ENCODE measurements at places on chromosomes 2 and 18.

- no peaks in the 10 kb centered on the region for H3K36me3 ChIP-seq
- H3K4me1 ChIP-seq: no peaks in the 10 kb centered on the region
- no peak overlapping the region for H3K4me3 ChIP-seq
- H3K27ac ChIP-seq: no peak overlapping the region
- no peak for DNase-seq
Observed at GRCh38 chr2:140876015-140876414, 1254.8 kb downstream of the LRP1B start.

GRCh38 chr2:195404651-195405050, 252.4 kb upstream of the SLC39A10 start:
- DNase-seq: no peak
- H3K27me3 ChIP-seq: no peaks in the 10 kb centered on the region
- H3K4me1 ChIP-seq: no peaks in the 10 kb centered on the region
- no peak overlapping the region for H3K27ac ChIP-seq

DNA sequence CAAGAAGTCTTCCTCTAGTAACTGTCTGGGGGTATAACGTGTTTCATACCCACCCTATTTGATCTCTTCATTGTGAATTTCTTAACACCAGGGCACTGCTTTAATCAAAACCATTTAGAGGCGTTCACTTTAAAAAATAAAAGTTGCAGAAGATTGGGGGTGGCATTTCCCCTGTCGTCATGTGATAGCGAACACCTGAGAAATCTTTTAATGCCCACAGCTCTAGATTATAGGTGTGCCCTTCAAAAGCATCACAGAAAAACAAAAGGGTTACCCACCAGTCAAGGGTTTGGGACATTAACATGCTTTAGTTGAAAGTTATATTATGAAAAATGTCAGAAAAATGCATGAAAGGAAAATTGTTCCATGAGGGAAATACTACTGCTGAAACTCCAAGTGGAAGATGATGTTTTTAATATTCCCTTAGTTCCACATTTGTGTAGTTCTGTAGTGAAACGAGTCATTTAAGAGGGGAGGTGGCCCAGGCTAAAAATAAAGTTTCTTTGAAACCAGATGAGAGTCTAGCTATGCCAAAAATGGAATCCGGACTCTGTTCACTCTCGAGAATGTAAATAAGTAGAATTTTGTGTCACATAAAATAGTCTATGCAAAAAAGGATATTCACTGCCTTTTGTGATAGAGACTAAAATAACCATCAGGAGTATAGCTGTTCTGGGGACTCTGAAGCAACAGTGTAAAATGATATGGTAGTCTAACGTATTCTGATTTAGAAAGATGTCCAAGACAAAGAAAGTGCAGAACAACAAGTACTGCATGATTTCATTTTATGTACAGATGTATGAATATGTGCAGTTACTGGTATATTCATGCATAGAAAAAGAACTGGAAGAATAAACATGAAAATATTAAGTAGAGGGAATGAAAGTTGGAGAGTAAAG, 95.3 kb downstream of the TMEM247 start:
- H3K27me3 ChIP-seq: no peaks in the 10 kb centered on the region
- H3K4me1 ChIP-seq: no peaks in the 10 kb centered on the region
- no peaks in the 10 kb centered on the region for H3K36me3 ChIP-seq

DNA sequence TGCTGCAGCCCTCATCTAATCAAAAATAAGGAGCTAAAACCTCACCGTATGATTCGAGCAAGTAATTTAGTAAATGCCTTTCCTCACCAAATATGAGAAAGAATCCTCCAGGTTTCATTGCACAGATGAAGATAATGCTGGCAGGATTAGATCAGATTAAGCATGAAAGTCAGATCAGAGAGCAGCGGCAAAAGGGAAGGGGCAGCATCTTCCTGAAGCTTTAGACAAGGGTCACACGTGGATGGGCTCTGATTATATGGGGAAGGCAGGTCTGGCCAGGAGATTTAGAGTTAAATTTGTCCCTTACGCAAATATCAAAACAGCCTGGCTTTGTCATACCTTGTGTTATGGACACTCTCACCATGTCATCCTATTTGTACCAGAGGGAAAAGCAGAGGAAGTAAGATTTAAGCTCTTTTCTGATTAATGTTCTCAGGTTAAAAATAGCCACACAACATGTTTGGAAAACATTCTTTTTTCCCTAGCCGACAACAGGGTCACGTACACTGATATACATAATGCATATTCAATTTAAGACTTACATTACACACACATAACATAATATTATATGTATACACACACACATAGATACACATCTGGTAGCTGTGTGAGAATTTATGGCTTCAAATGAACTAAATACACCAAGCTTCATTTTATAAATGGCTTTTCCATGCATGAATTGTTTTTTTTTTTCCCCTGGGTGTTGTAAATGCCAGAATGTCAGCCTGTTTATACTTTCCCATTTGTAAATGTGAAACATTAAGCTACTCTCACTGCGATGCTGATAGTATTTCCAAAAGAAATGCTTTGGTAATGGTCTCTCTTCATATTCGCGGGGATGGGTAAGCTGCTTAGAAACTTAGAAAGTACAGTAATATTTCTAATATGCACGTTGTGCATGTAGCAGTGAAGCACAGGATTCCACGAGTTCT, 196.3 kb upstream of the SIX3 start:
- H3K36me3 ChIP-seq: no peaks in the 10 kb centered on the region
- H3K4me3 ChIP-seq: no peak overlapping the region
- no peak for DNase-seq
- H3K4me1 ChIP-seq: no peaks in the 10 kb centered on the region
- no peak overlapping the region for H3K27ac ChIP-seq
- no peaks in the 10 kb centered on the region for H3K27me3 ChIP-seq

GRCh38 chr2:104781151-104781550, 72.8 kb upstream of the POU3F3 start:
- H3K4me3 ChIP-seq: no peak overlapping the region
- H3K27me3 ChIP-seq: no peaks in the 10 kb centered on the region
- DNase-seq: no peak
- H3K27ac ChIP-seq: no peak overlapping the region

GRCh38 chr2:175874291-175874690, 127.8 kb downstream of the LNPK start:
- H3K27ac ChIP-seq: no peak overlapping the region
- no peak for DNase-seq
- H3K4me1 ChIP-seq: no peaks in the 10 kb centered on the region
- H3K27me3 ChIP-seq: no peaks in the 10 kb centered on the region
- no peak overlapping the region for H3K4me3 ChIP-seq

GRCh38 chr2:192471982-192472381, 277.2 kb upstream of the TMEFF2 start:
- no peaks in the 10 kb centered on the region for H3K27me3 ChIP-seq
- no peaks in the 10 kb centered on the region for H3K36me3 ChIP-seq
- H3K4me3 ChIP-seq: no peak overlapping the region
- H3K27ac ChIP-seq: no peak overlapping the region
- no peaks in the 10 kb centered on the region for H3K4me1 ChIP-seq

DNA sequence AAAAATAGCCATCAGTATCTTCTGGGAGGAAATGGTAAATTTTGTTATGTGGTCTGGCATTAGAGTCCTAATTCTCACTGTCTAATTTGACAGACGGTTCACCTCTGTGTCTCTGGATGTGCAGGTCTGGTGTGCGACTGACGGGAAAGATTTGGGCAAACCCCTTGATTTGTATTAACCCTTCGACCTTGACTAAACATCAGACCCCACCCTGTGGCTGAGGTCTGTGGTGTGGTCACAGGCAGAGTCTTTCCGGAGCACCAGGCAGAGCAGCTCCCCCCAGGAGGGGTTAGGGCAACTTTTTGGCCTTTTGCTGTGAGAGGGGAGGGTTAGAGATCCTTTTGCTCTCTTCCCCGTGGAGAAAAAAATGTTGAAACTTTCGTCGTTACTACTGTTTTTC, 6.4 kb downstream of the TWIST2 start:
- H3K36me3 ChIP-seq: no peaks in the 10 kb centered on the region
- no peaks in the 10 kb centered on the region for H3K27me3 ChIP-seq
- DNase-seq: no peak
- H3K27ac ChIP-seq: no peak overlapping the region
- H3K4me1 ChIP-seq: no peaks in the 10 kb centered on the region
- no peak overlapping the region for H3K4me3 ChIP-seq

GRCh38 chr2:94995553-94996304, 29.8 kb upstream of the MAL start:
- H3K27ac ChIP-seq: no peak overlapping the region
- no peak for DNase-seq
- H3K4me1 ChIP-seq: no peaks in the 10 kb centered on the region
- no peak overlapping the region for H3K4me3 ChIP-seq

DNA sequence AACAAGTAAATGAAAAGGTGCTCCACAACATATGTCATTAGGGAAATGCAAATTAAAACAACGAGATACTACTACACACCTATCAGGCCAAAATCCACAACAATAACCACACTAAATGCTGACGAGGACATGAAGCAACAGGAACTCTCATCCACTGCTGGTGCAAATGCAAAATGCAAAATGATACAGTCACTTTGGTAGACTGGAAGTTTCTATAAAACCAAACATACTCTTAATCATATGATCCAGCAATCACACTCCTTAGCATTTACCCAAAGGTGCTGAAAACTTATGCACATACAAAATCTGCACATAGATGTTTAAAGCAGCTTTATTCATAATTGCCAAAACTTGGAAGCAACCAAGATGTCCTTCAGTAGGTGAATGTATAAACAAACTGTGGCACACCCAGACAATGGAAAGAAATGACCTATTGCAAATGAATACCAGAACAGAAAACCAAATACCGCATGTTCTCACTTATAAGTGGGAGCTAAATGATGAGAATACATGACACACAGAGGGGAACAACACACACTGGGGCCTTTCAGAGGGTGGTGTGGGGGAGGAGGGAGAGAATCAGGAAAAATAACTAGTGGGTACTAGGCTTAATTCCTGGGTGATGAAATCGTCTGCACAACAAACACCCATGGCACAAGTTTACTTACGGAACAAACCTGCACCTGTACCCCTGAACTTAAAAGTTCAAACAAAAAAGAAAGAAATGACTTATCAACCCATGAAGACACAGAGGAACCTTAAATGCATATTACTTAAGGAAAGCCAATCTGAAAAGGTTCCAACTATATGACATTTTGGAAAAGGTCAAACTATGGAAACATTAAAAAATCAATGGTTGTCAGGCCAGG, 80.4 kb downstream of the ASXL2 start:
- H3K36me3 ChIP-seq: peaks cover 2% of the 10 kb centered on the region
- no peak overlapping the region for H3K4me3 ChIP-seq
- no peaks in the 10 kb centered on the region for H3K4me1 ChIP-seq
- no peak overlapping the region for H3K27ac ChIP-seq
- DNase-seq: no peak

- H3K27ac ChIP-seq: no peak overlapping the region
- no peaks in the 10 kb centered on the region for H3K36me3 ChIP-seq
- H3K4me3 ChIP-seq: no peak overlapping the region
Observed at GRCh38 chr2:98771264-98771663, 40.3 kb upstream of the MGAT4A start.

DNA sequence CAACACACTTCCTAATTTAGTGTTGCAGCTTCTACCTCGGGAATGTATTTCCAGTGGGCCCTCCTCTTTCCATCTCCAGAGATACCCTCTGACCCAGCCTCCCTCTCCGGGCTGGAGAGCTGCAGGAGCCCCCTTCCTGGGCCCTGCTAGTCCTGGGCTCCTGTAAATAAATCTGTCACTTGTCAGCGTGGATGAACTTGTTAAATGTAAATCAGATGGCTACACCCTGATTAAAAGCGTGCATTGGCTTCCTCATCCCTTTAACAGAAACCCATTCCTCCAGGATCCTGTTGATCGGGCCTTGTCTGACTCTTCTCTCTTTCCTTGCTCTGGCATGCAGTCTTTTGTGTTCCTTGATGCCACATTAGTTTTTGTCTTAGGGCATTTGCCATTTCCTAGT, 2.4 kb downstream of the ZNF236 start:
- no peak overlapping the region for H3K4me3 ChIP-seq
- H3K27me3 ChIP-seq: no peaks in the 10 kb centered on the region
- no peaks in the 10 kb centered on the region for H3K4me1 ChIP-seq
- no peaks in the 10 kb centered on the region for H3K36me3 ChIP-seq
- DNase-seq: no peak
- no peak overlapping the region for H3K27ac ChIP-seq

GRCh38 chr2:179764710-179765109, 96.7 kb downstream of the ZNF385B start:
- no peaks in the 10 kb centered on the region for H3K27me3 ChIP-seq
- H3K4me1 ChIP-seq: peaks cover 3% of the 10 kb centered on the region
- H3K36me3 ChIP-seq: no peaks in the 10 kb centered on the region

DNA sequence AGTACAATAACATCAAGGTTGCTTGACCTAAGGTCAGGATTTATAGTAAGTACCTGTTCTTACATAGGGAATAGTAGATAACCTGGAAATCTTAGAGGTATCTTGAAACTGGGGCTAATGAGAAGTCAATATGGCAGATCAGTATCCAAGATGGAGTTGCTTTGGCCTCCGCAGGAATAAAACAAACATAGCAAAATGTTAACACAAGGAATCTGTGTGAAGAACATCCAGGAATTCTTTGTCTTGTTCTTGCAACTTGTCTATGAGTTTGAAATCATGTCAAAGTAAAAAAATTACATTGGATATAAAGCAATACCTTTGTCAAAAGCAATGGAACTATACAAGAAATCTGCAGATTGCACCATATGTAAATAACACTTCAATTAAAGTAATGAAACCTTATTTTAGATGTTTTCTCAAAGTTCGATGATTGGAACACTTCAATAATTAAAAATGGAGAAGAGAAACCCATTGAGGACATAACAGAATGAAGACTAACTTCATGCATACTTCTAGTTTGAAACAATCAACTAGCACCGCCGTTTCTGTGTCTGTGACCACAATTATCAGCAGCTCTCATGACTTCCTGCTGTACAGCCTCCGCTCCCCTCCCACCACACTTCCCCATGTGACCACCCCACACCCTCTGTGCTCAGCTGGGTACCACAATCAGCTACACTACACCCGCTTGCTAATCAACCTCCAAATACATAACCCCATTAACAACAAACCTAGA, 27.6 kb downstream of the C2orf76 start:
- no peak overlapping the region for H3K4me3 ChIP-seq
- H3K36me3 ChIP-seq: no peaks in the 10 kb centered on the region
- no peak overlapping the region for H3K27ac ChIP-seq
- no peaks in the 10 kb centered on the region for H3K4me1 ChIP-seq
- DNase-seq: no peak

DNA sequence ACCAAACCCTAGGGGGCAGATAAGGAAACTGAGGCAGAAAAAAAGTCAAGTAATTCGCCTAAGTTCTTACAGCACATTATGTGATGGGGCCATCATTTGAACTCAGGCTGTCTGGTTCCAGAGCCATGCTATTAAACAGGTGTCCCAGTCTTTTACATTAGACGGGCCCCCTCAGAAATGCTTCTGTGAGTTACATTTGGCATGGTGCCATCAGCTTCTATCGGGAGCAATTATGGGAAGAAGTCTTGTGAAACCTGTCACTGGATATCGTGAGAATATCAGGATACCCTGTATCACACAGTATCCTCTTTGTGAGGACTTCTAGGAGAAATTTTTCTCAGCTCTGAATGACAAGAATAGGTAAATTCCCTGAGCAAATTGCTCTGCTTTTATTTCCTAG, 143.7 kb upstream of the NOSTRIN start:
- H3K4me1 ChIP-seq: no peaks in the 10 kb centered on the region
- no peak overlapping the region for H3K27ac ChIP-seq
- no peaks in the 10 kb centered on the region for H3K36me3 ChIP-seq
- H3K4me3 ChIP-seq: no peak overlapping the region

GRCh38 chr2:37625796-37626571, 45.5 kb downstream of the CDC42EP3 start:
- H3K4me3 ChIP-seq: no peak overlapping the region
- H3K27ac ChIP-seq: no peak overlapping the region
- H3K36me3 ChIP-seq: no peaks in the 10 kb centered on the region

All from iPS DF 6.9 (cell line).